ENCODE measurements at places on chromosomes 16 and 17.

- peak; percentile 21 for DNase-seq
Observed at GRCh38 chr17:57518587-57519581, 226.2 kb downstream of the CCDC182 start.

DNA sequence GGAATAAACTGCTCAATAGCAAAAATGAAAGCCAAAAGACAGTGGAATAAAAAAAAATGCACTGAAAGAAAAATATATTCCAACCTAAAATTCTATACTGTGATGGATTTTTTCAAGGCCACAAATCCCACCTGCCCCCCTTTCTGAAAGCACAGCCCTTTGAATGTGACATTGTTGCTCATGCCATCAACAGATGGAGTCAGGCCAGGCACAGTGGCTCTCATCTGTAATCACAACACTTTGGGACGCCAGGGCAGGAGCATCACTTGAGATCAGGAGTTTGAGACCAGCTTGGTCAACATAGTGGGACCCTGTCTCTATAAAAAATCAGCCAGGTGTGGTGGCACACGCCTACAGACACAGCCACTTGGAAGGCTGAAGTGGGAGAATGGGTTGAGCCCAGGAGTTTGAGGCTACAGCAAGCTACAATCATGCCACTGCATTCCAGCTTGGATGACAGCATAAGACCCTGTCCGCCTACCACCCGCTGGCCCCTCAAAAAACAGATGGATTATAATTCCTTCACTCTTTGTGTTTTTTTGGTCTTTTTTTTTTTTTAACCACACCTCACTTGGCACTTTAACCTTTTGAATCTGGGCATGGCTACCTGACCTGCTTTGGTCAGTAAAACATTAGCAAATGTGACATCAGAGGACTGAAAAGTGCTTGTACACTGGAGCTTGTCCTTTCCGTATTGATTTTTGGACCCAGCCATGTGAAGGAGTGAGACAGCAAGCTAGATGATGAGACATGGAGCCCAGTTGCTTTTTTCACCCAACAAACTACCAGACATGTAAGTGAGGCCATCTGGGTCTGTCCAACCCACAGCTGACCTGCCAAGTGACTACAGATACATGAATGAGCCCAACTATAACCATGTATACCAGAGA lies 36.3 kb downstream of the GLG1 start:
- no peak for DNase-seq

DNA sequence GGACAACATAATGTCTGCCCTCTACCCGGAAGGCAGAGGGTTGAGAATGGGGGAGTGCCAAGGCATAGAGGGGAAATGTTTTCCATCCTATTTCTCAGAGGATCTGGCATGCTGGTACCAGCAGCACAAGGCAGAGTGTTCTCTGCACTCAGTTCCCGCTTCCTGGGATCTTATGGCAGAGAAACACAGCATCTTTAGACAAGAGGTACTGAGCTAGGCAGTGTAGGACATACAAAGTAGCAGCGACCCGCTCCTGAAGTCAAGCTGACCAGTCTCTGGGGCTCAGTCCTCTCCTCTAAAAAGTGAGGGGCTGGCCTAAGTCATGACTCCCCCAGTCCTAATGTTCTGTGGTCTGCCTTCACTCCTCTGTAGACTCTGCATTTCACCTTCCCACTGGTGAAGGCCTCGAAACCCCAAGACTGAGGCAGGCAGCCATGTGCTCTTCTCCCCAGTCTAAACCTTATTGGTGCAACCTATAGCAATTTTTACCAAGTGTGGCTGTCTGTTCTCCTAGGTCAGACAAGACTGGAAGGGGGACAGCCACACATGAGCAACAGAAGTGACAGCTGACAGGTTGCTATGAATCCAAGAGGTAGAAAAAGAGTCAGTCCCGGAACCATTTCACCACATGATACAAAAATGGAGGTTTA lies 11.3 kb upstream of the TSPOAP1 start:
- DNase-seq = no peak

DNA sequence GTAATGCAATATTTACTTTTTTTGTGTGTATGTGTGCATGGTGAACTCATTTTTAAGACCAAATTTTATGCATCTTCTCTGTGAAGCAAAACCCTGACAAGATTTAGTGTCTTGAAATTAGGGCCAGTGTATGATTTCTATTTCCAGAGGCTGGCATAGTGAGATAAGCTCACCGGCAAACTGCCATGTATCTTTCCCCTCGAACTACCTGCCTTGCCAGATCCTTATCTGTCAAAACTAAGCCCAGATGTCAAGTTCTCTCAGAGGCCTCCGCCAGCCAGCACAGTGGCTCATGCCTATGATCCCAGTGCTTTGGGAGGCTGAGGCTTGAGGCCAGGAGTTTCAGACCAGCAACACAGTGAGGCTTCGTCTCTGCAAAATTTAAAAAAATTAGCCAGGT lies 10.0 kb downstream of the USP32 start:
- DNase-seq = no peak

DNA sequence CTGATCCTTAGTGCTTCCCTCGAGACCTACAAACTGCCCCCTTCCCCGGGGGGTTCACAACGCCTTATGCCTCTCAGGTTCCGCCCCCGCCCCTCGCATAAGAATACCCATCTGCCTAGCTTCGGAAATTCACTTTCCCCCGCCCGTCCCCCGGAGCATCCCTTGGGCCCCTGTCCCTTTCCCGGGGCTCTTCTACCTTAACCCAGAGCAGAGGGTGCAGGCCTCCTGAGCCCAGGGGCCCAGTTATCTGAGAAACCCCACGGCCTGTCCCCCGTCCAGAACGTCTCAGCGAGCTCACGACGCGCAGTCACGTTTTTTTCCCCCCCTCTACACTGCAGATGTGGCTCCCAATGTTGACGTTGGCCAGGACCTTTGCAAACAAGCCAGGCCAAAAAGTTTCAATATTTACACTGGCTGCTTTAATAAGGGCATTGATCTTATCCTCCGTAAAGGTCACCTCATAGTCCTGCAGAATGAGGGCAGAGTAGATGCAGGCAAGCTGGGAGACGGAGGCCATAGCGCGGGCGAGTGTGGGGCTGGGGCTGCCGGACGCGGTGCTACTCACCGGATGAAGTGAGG lies 1.4 kb upstream of the NBR1 start:
- DNase-seq = no peak
